Right kidney (tissue), 9 donors: ENCODE measurements at places on chromosomes 2 and 18.

- no peak for DNase-seq
Measured at GRCh38 chr2:694906-695510, 17.8 kb upstream of the TMEM18 start.

DNA sequence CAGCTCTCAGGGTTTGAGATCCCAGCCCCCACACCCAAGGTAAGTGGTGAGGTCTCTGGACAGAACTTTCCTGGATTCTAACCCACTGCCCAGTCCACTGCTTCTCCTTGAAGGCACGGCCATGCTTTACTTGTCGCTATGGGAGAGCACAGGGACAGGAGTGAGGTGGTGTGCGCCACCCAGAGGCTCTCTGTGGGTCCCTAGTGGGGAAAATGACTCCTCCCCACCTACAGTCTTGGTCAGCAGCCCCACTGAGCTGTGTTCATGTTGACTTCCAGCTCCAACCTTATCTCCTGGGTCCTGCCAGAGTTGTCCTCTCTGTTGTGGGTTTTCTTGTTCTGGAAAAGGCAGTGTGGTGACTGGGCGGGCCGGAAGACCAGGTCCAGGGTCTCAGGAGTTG lies 11.1 kb downstream of the TET3 start:
- no peak for DNase-seq

- no peak for DNase-seq
Measured at GRCh38 chr2:165891943-165892342, 61.6 kb downstream of the TTC21B start.

GRCh38 chr2:15823459-15824396 lies 116.6 kb upstream of the MYCN start:
- DNase-seq: no peak

GRCh38 chr2:32918774-32919173 lies 28.0 kb upstream of the LTBP1 start:
- no peak for DNase-seq

GRCh38 chr2:150475479-150476250 lies 11.8 kb downstream of the RND3 start:
- no peak for DNase-seq

- DNase-seq: peak; percentile 23
Measured at GRCh38 chr2:66069937-66070720, 364.8 kb upstream of the MEIS1 start.
